ENCODE measurements at places on chromosomes 7 and 10.

DNA sequence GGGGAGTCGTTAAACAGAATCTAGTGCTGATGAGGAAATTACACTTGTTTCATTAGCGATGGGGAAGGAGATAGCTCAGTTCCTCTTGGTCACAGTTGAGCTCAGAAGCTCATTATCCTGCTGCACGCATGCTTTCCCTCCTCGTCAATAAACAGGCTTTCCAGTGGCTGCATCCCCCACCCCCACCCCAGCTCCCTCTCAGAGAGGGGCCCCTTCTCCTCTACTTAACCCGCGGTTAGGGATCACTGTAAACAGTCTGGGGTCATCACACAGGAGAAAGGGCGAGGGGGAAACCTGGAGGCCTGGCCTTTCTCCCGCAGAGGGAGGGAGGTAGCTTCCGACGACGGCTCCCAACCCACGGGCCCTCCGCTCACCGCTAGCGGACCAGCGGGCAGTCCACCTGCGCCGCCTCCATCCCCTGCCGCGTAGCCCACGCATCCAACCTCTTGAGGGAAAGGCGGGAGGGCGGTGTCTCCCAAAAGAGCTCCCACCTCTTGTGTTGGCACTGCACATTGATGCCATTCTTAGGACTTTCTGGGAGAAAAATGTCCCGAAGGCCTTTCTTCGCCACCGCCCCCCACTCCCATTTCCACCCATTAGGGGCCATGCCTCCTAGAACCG is 80.8 kb downstream of the PAX2 start:
- no peak for DNase-seq

DNA sequence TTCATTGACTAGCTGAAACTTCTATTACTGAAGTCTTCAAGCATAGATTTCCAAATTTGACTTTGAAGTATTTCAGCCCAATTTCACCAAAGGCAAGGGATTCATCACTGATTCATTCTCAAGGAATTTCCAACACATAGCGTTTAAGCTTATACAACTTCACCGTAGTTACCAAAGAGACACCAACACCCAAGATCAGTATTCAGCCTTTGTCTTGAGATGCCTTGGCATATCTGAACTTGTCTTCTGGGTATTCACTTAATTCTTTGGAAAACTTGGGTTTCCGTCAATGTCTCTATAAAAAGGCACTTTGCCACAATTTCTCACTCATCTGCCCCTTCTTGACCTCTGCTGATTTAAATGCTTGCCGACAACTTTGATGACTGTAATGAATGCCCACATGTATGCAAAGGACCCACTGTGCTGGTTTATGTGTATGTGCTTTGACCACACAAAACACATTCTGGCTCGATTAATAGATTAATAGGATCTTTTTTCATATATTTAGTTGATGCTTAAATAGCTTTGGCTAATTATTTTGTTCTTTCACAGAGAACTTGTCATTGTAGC is 49.6 kb downstream of the TES start:
- no peak for DNase-seq

- DNase-seq: no peak
Measured at GRCh38 chr10:61995220-61995503, 93.7 kb downstream of the ARID5B start.

DNA sequence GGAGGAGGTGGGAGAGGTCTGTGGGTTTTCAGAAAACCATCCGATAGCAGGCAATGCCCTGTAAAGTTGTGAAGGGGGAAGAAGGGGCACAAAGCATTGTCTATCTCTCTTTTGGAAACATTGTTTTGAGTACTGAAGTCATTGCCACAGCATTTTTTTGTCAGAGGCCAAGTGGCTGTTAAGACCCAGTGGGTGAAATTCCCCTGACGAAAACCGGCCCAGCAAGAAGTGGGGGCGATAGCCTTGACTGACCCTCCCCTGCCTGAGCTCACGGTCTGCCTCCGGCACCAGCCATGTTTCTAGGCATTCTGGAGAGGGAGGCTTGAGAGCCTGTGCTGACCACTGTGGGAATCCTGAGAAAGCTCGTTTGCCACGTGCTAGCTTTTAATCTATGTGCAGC is 144.7 kb downstream of the RPS24 start:
- DNase-seq: no peak

- DNase-seq: no peak
Measured at GRCh38 chr7:104240401-104240800, 32.6 kb upstream of the ORC5 start.

- DNase-seq: no peak
Measured at GRCh38 chr10:131655101-131655849, 245.5 kb upstream of the PPP2R2D start.

DNA sequence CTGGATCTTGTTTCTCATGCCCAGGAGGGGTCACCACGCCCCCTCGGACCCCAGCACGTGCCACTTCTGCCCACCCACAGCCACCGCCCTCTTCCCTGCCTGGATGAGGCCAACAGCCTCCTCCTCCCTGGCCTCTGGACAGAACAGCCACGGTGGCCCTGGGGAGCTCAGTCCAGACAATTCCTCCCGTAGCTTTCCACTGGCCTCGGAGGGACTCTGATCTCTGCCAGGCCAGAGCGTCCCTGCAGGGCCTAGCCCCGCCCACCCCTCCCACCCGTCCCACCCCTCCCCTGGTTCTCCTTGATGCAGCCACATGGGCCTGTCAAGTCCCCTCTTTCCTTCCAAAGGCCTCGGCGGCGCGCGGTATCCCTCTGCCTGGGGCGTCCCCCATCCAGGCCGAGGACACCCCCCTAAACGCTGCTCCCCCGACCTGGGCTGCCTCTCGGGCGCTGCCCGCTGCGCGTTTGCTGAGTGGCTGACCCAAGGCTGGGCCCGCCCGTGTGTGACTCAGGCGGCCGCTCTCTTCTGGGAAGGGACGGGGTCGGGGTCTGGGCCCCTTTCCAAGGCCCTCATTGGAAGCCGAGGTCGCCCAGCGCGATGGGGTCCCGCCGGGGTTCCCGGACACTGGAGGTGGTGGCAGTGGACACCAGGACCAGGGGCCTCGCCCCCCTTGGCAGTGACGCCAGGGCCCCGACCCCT is 557 bp downstream of the TMEM120A start:
- DNase-seq: no peak

GRCh38 chr7:92621026-92621540 is 30.9 kb upstream of the FAM133B start:
- peak; percentile 43 for DNase-seq

GRCh38 chr10:101394524-101395133 is 40.7 kb downstream of the BTRC start:
- DNase-seq: no peak
